ENCODE measurements at places on chromosomes 2 and 18.
A peak's percentile ranks its signal among the peaks of the same experiment; 100 is the strongest.

DNA sequence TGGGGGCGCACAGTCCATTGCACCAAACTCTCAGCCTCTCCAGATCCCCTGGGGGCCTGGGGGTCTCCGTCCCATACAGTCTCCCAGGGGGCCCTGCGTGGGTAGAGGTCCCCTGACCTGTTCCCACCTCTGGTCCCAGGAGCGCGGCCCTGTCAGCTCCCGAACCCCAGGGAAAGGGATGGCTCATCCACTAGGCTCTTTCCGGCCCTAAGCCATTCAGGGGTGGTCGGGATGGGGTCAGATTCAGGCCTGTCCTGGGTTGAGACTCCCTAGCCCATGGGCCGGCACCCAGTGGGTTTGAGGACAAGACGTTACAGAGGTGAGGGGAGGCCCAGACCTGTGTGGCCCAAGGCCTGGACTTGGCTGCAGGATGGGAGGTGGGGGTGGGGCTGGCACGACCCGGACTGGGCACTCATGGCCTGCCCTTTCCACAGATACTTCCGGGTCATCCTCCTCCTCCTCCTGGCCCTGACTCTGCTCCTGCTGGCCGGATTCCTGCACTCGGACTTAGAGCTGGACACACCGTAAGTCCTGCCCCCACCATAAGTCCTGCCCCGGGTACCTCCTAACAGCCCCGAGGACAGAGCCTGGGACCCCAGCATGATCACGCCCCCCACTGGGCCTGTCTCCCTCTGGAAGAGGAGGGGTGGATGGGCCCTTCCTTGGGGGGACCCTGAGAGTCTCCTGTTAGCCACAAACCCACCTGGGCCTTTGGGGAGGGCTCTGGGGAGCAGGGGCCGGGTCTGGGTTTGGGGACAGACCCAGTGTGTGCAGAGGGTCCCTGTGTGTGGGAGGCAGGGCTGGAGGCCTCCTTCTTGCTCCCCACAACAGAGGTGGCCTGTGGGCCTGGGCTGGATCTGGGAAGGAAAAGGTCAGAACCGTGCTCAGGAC lies 10.1 kb upstream of the NEU4 start:
- no peak for DNase-seq

DNA sequence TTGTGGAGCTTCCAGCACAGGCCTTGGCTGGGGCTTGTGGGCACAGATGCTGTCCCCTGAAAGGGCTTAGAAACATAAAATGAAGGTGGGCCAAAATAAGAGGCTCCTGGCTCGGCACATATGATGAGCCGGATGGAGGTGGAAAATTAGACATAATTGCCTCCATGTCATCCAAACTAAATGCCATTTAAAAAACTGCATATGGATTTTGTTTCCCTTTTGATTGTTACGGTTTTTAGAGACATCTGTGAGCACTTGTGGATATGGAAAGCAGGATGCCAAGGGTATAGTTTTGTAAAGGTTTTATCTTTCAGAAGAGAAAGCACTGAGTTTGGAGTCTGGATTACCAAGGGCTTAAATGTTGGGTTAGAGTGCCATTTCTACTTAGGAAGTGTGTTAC lies 498.3 kb downstream of the RIT2 start:
- no peak for DNase-seq

DNA sequence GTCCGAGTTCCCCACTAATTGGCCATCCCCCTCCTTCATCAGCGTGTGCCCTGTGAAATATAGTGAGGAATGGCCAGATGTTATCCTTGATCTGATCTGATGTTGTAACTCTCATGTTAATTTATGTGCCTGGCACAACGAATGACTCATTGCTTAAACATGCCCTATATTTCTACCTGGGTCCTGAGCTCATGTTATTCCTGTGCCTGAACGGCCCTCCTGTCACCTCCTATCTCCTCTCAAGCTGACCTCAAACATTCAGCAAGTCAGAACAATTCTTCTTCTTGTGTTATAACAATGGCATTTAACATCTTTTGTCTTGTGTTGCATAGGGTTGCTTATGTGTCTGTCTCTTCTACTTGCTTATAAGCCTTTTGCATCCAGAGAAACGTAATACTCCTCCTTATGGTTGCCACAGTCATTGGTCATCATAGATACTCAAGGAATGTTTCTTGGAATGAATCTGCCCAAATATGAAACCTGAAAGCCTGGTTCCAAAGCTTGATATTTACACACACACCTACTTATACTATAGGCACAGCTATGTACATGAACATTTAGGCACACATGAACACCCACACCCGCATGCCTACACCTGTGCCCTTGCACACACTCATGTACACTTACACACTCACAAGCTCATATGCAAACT lies 80.2 kb upstream of the PHLPP1 start:
- DNase-seq = no peak

GRCh38 chr2:198662905-198663304 lies 794.8 kb downstream of the SATB2 start:
- no peak for DNase-seq

GRCh38 chr2:54594048-54594447 lies 129.4 kb upstream of the EML6 start:
- no peak for DNase-seq

GRCh38 chr2:169513926-169514325 lies 4.4 kb downstream of the KLHL41 start:
- DNase-seq = no peak

GRCh38 chr18:59885579-59886163 lies 14.1 kb upstream of the PMAIP1 start:
- peak; percentile 35 for DNase-seq

Measured in stimulated activated CD8-positive, alpha-beta memory T cell treated with anti-CD3 and anti-CD28 coated beads, Interleukin-4, amount 100 ng/mL, for 48 hours (primary cell).